ENCODE measurements at places on chromosomes 6 and 20.

- DNase-seq: no peak
These were observed 17.5 kb upstream of the PANK2 start for GRCh38 chr20:3871550-3872265.

DNA sequence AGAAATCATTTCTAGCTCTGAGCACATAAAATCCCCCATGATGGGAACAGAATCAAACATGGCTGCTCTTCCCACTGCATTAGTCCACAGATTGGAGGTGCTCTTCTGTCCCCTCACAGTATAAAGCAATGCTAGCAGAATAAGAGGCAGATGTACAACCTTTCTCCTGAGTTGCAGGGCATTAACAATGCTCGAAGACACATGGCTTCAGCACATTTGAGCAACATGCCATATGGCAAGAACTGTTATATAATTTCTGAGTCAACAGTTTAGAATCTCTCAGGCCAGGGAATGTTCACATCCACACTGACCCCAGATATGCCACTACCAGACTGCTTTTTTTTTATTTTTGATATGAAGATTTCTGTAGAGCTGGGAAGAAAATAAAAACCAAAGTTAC lies 119.6 kb downstream of the KIF13A start:
- DNase-seq: no peak

- DNase-seq: no peak
These were observed 70.4 kb upstream of the KCNQ5 start for GRCh38 chr6:72551470-72551869.

GRCh38 chr6:3561725-3562124 lies 104.9 kb upstream of the SLC22A23 start:
- no peak for DNase-seq

Measured in CD4-positive, alpha-beta T cell treated with Interleukin-17A for 1 hour (primary cell).